ENCODE measurements at places on chromosomes 6 and 20.
A peak's percentile ranks its signal among the peaks of the same experiment; 100 is the strongest.

DNA sequence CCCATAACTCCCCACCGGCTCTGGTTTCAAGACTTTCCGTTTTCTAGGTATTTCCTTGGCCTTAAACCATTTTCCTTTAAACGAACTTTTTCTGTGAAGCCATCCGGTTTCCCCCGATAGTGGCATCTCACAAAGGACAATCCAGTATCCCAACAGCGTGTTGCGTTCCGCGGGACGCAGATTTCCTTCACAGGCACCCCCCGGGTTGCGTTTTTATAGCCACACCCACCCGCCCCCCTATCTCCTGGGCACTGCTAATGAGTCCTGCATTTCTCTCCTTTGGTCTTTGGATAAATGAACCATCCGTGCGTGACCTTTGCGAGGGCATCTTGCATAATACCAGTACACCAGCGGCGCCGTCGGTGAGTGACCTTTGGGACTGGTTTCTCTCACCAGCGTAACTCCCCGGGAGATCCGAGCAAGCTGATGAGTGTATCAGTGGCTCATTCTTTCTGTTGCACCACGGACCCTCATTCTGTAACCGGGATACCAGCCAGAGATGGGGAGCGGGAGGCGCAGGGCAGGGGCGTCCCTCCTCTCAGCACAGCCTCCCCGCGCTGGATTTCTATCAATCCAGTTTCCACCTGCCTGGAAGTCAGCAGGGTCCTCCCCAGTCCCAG lies 586 bp upstream of the NQO2 start:
- DNase-seq = peak; percentile 74
- H3K27ac ChIP-seq = peak overlapping the region; percentile 95
- no peaks in the 10 kb centered on the region for H3K36me3 ChIP-seq

DNA sequence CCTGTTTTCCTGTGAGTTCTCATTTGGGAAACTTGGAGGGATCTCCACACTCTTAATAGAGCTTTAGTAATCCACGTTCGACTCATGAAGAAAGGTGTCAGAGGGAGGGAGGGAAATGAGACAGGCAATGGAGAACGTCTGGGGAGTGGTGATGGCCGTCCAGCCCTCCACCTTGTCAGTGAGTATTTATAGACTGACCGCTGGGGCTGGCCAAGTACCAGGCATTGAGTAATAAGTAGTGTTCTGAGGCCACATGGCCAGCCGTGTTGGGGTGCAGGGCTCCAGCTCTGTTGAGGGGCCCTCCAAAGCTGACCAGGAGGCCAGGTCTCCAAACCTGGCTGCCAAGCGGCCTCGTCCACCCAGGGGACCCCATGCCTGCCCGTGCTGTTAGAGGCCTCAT lies 11.3 kb upstream of the DSN1 start:
- no peaks in the 10 kb centered on the region for H3K4me1 ChIP-seq
- H3K36me3 ChIP-seq = no peaks in the 10 kb centered on the region
- H3K27ac ChIP-seq = no peak overlapping the region
- no peak overlapping the region for H3K4me3 ChIP-seq

- no peak overlapping the region for H3K27ac ChIP-seq
- no peak for DNase-seq
- H3K36me3 ChIP-seq = no peaks in the 10 kb centered on the region
- no peak overlapping the region for H3K4me3 ChIP-seq
- no peaks in the 10 kb centered on the region for H3K4me1 ChIP-seq
These were observed 86.3 kb downstream of the NINL start for GRCh38 chr20:25499031-25499430.

DNA sequence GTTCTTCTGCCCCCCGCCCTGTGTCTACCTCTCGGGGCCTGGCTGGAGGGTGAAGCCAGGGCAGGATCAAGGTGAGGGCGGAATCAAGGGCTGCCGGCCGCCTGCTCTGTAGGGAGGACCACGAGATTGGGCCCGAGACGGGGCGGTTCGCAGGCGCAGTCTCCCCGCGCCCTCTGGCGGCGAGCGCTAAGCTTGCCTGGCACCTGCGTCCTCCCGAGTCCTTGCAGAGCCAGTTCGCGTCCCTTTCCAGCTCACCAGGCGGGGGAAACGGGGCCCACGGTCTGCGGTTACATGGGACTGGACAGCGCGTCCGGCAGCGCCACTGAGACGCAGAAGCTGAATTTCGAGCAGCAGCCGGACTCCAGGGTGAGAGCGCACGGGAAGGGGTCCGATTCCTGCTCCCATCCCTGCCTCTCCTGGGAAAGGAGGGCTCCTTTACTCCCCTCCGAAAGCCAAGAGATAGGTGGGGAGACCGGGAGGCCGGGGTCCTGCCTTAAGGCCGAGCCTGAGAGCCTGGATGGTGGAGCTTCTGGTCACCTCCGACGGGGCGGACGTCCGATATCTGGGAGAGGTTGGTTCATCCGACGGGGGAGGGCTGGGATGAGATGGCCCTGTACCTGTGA lies 3.6 kb upstream of the MATN4 start:
- no peak for DNase-seq
- H3K4me1 ChIP-seq = peaks cover 5% of the 10 kb centered on the region
- peaks cover 3% of the 10 kb centered on the region for H3K27me3 ChIP-seq
- no peak overlapping the region for H3K4me3 ChIP-seq

DNA sequence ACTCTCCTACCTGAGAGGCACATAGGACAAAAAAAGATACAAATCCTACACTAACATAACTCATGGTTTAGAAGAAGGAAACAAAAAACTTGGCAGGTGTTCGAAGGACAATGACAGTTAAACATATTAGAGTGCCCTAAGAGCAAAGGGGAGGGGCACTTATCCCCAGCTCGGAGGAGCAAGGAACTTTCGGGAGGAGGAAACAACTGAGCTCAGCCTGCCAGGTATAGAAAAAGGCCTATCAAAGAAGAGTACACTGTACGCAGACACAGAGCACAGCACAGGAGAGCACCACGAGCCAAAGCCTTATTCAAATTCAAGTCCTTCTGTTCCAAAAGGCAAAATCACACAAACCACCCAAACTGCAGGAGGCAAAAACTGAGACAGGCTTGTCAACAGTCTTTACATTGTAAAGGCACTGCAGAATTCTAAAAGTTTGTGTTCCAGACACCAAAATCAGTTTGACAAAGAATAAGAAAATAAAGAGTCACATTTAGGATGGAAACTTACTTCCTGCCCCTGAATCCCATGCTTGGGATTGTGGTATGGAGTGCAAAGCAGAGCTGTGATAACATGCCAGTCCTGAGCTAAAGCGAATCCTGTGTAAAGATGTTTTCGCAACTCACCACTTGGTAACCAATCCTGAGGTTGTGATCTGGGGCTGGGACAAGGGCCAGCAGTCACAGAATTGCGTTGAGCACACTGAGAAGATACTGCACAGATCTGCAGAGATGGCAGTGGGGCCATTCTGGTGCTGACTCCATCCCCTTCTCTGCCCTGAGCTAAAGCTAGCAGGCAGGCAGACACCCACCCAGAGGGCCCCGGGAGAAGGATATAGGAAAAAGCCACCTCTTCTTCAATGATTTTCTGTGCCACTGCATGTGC lies 108.6 kb downstream of the CHD6 start:
- peaks cover 7% of the 10 kb centered on the region for H3K36me3 ChIP-seq
- H3K4me1 ChIP-seq = no peaks in the 10 kb centered on the region
- peak overlapping the region; percentile 29 for H3K27ac ChIP-seq
- H3K27me3 ChIP-seq = no peaks in the 10 kb centered on the region
- H3K4me3 ChIP-seq = no peak overlapping the region
- DNase-seq = peak; percentile 19

Data from breast epithelium (tissue), 4 donors.